ENCODE measurements at places on chromosomes 1 and 21.
A peak's percentile ranks its signal among the peaks of the same experiment; 100 is the strongest.

DNA sequence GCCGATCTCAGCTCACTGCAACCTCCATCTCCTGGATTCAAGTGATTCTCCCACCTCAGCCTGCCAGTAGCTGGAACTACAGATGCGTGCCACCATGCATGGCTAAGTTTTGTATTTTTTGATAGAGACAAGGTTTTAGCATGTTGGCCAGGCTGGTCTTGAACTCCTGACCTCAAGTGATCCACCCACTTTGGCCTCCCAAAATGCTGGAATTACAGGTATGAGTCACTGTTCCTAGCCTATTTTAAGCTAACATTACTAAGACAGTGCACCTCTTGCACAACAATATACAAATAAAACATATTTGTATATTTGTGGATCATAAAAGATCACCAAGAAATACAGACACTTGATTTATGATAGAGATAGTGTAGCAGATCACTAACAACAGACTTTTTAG, 139.1 kb downstream of the DUSP10 start:
- DNase-seq = no peak

- no peak for DNase-seq
Observed at GRCh38 chr1:21292984-21293536, 2.8 kb upstream of the ECE1 start.

- DNase-seq = peak; percentile 75
Observed at GRCh38 chr21:22575165-22575584, 1577.0 kb downstream of the NCAM2 start.

DNA sequence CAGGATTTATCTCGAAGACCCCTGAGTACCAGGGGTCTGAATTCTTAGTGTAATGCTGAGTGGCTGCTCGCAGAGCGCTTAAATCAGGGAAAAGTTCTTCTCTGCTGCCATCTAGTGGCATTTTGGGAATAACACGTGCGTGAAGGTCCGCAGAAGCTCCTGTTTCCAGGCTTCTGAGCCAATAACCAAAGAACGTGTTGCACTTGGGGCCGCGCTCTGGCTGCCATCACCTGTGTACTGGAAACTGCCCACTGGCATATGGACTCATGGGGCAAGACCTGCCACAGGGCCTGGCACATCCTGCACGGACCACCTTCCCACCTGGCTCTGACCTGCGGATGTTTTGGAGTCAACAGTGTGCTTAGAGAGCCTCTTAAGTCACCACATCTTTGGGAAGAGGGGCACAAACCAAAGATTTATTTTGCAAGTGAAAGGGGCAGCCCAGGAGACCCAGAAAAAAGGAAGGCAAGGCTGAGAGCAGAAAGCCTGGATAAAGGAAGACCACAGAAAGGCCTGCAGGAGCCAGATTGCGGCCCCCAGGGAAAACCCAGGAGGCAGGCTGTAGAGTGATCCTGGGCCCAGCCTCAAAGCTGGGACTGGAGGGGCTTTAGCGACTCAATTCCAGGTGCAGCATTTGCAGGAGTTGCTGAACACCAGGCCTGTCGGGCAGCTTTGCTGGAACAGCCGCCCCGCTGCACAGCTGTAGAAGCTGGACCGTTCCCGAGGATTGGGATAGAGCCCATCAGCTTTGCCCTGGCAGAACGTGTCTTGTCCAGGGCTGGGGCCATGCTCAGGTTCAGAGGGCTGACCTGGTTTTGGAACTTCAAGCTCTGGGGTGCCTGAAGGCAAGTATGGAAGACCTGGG, 13.0 kb downstream of the CHIT1 start:
- peak; percentile 14 for DNase-seq

- DNase-seq = no peak
Observed at GRCh38 chr21:28110716-28111115, 882.0 kb downstream of the LTN1 start.

DNA sequence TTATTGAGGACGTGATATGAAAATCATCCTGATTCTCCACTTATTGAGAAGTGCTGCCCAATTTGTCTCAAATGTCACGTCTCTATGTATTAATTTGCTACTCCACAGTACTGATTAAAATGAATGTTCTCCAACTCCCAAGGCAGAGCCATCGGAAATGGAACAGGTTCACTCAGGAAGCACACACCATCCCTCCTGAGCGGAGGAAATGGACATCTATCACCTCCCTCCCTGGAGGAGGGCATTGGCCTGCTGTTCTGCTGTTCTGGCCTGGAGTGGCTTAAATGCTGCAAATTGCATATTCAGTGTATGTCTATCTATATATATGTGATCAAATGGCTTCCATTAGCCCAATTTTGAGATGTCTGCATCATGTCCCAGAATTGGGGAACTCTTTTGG, 140.5 kb downstream of the CSMD2 start:
- DNase-seq = no peak

DNA sequence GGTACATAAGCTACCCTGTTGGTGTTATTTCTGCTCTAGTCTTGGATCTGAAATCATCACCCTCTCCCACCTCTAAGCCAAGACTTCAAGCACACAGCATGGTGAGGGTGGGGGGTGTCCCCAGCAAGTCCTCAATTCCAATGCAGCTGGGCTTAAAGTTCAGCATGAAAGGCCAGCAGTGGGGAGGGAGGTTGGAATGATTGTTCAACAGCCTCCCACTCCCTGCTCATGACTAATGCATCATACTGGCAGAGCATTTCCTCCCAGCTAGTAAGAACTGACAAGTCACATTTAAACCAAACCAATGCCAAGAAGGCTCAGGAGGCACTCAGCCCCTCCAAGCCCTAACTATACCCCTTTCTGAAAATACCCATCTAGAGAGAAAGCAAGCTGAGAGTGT, 50.1 kb downstream of the TIAM1 start:
- peak; percentile 86 for DNase-seq

GRCh38 chr1:43822040-43822690, 111.4 kb upstream of the ARTN start:
- DNase-seq = peak; percentile 85

GRCh38 chr1:6491966-6492365, 499 bp upstream of the PLEKHG5 start:
- no peak for DNase-seq

GRCh38 chr1:20423169-20423795, 62.7 kb downstream of the CAMK2N1 start:
- DNase-seq = no peak

DNA sequence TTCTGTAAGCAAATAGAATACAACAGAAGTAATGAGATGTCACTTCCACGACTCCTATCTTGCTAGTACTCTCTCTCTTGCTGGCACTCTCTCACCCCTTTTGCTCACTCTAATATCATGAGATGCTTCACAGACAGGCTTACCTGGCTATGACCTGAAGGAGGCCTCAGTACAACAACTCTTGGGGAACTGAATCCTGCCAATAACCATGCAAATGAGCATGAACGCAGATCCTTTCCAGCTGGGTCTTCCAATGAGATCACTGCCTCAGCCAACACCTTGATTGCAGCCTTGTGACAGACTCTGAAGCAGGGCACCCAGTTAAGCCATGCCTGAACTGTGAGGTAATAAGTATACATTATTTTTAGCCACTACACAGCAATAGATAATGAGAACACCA, 53.1 kb upstream of the ADAR start:
- DNase-seq = no peak

GRCh38 chr1:210769473-210769872, 364.5 kb downstream of the KCNH1 start:
- DNase-seq = no peak

GRCh38 chr1:179190861-179191260, 38.6 kb downstream of the ABL2 start:
- DNase-seq = no peak

GRCh38 chr21:46406001-46406400, 52.7 kb upstream of the DIP2A start:
- DNase-seq = no peak

GRCh38 chr1:93701629-93702028, 20.0 kb upstream of the BCAR3 start:
- peak; percentile 91 for DNase-seq

- DNase-seq = no peak
Observed at GRCh38 chr1:90459570-90459969, 257.5 kb downstream of the BARHL2 start.

Data from retinal pigment epithelial cell (primary cell).